ENCODE measurements at places on chromosomes 1 and 21.

GRCh38 chr1:85330214-85330631 lies 53.8 kb upstream of the BCL10 start:
- no peak for DNase-seq

DNA sequence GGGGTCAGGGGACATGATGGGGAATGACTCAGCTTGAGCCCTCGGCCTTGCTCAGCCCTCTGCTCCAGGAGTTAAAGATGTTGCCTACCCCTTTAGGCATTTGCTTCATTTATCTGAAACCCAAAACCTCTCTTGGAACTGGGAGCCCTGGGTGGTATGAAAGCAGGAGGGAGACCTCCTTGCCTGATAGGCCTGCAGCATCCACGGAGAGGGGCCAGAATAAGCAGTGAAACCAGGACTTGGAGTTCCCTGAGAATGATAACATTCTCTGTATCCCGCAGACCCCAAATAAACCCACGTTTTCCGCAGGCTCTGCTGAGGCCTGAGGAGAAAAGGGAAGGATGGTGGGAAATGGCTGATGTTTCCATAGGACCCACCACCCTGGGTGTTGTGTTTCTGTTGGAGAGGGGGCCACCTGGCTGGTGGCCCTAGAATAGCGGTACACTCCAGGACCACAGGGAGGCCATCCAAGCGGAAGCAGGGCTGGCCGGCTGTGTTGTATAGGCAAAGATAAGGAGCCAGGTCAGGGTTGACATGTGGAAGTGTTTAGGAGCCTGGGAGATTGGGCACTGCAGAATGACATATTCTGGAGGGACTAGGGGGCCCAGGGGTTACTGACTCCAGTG lies 77.4 kb downstream of the FOXD2 start:
- no peak for DNase-seq

- DNase-seq = no peak
These were observed 14.6 kb upstream of the AHDC1 start for GRCh38 chr1:27618341-27619082.

DNA sequence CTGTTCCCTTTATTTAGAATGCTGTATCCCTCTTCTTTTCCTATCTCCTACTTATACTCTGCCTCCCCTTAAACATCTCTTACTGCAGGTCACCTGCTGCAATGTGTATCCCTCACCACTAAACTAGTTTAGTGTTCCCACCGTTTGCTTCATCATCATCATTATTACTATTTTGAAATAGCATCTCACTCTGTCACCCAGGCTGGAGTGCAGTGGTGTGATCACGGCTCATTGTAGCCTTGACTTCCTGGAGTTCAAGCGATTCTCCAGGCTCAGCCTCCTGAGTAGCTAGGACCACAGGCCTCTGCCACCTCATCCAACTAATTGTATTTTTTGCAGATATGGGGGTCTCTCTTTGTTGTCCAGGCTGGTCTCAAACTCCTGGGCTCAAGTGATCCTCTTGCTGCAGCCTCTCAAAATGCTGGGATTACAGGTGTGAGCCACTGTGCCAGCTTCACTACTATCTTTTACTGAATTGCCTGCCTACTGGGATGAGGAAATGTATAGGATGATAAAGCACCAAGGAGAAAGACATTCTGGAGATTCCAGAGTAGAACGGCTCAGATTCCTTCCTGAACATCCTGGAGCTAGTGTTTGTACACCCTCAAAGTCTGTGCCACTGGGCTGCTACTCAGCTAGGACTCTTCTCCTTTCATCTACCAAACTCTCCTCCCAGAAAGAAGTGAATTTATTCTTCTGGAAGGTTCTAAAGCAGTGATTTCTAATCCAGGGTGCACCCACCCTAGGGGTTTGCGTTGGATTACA lies 8.6 kb upstream of the IFNAR1 start:
- DNase-seq = no peak

GRCh38 chr1:8966606-8967005 lies 20.9 kb downstream of the CA6 start:
- no peak for DNase-seq

DNA sequence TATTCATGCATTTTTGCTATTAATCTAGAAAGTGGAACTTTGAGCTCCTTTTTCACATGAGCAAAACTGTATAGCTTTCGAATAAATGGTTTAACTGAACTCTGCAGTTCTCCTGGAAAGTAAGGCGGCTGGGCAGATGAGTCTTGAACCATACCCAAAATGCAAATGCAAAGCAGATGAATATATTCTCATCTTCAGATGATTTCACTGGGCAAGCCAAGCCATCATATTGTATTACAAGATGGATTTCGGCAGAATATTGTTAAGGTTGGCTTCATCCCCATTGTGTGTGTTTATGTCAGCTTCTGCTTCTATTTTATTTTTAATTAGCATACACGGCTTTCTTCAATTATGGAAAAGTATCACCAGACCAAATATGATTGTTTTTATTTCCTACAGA lies 209.6 kb downstream of the GREM2 start:
- DNase-seq = no peak

DNA sequence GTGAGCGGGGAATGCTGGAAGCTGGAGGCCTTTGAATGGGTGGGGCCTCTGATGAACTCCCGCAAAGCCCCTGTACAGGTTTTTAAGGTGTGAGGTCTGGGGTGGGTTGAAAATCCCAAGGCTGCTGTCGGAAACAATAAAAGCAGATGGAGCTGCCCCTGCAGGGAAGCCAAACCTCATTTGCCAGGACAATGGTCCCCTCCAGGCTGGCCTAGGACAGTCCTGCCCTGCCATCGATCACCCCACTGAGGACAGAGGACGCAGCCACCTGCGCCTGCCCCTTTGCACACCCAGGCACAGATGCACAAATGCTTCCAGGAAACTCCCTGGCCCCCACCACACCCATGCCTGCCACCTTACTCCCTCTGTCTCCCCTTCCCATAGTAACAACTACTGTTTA lies 4.4 kb downstream of the DRAXIN start:
- no peak for DNase-seq

GRCh38 chr1:207603777-207604176 lies 41.2 kb upstream of the CR1L start:
- DNase-seq = no peak

DNA sequence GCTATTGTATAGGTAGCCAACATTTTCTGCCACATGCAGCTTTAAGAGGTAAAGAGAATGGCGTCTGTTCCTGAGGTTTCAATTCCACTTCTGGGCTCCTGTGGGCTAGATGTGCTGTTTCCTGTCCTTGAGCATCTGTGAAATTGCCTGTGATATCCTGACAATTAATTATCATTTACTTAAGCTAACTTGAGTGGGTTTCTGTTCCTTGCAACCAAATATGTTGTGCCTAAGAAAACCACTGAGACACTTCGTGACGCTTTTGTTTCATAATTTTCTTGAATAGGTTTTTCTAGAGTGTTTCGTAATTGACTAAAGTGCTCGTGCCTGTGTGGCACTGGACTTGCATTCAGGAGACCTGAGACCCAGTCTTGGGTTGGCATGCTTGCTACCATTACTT lies 127.3 kb upstream of the POU3F1 start:
- DNase-seq = no peak

DNA sequence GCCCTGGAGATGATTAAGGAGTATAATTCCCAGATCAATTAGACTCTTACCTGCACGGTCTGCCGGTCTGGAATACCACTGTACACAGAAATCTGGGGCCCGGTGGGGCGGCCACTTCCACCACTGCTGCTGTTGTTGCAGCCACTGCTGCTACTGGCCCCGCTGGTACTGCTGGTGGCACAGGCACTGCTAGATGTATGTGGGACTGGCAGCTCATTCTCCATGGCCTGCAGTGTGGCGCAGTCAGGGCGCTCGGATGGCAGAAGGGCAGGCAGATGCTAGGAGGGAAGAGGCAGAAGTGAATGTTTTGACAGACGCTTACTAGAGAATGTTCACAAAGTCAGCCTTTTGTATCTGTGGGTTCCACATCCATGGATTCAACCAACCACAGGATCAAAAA lies 54.4 kb upstream of the A3GALT2 start:
- DNase-seq = no peak

GRCh38 chr1:100449477-100449876 lies 88.5 kb upstream of the GPR88 start:
- no peak for DNase-seq

- DNase-seq = no peak
These were observed 70.1 kb downstream of the PCBP3 start for GRCh38 chr21:45713613-45714012.

DNA sequence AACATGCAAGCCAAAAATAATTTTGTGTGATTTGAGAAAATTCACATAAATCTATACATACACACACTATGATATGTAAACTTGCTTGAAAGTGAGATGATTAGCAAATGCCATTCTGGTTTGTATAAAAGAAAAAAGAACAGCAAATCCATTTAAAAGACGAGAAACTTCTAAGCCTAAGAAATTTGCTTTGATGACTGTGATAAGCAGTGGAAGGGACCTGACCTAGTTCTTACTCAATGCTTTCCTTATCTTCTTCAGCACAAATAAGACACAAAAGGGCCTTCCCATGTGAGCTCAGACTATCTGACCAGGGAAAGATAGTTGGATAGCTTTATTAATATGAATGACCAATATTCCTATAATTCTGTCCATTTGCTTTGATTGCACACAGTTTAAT lies 25.3 kb upstream of the NMNAT2 start:
- no peak for DNase-seq

DNA sequence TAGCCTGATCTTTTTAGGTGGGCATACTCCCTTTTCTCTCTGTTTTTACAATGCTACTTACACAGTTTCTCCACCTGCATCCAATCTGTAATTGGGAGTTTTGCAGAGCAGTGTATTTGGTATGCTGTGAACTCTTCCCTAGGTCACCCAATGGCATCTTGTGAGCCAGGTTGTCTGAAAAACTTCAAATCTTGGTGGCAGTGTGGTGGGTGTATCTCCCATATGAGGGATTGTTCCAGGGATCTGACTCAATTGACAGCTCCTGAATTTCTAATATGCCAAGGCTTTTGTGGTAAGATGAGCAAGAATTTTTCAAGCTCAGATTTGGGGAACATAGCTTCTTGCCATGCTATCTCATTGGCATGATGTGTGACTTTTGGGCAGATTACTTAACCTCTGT lies 47.2 kb upstream of the MACF1 start:
- DNase-seq = no peak

DNA sequence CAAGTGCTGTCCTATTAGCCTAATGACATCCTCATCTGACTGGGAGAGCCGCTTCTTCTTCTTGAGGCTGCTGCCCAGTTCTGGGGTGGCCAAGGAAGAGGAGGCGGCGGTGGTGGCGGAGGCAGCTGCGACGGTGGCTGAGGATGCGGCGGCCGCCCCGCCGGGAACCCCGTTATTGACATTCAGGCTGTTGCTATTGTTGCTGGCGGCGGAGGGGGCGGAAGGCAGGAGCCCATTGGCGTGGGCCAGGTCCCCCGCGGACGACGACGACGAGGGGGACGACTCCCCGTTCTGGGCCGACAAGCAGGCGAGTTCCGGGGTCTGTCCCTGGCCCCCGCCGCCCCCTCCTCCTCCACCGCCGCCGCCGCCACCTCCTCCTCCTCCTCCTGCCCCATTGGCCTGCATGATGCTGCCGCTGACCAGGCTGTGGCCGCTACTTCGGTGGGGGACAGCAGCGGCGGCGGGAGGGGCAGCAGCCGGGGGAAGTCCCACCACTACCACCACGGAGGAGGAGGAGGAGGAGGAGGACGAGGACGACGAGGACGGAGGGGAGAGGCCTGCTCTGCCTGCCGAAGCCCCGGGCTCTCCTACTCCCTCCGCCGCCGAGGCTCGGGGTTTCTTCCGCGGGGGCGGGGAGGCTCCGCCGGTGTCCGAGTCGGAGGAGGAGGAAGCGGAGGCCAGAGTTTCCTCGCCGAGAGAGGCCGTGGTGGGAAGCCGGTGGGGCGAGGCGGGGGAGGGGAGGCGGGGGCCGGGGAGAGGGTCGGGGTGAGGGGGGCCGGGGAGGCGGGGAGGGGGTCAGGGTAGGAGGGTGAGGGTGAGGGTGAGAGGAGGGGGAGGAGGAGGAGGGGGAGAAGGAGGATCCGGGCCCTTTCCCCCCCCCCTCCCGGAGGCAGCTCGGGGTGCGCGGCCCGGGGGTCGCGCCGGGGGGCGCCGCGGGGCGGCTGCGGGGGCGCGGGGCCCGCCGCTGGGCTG lies 610 bp downstream of the WDR26 start:
- DNase-seq = peak; percentile 39

DNA sequence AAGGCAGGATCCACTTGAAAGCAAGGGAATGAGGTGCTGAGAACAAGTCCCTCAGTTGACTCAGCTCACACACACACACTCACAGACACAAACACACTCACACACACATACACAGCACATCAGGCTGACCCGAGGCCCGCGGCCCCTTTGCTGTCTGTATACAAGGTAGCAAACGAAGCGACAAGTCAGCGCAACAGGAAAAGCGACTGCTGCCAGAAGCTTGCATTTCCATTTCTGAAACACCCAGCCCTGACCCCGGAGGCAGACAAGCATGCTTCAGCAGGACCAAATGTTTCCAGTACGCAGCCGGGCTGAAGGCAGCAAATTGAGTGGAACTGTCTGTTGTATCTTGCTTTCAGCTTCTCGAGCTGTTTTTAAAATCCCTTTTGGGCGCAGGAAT lies 501.6 kb downstream of the NPHP4 start:
- DNase-seq = no peak

DNA sequence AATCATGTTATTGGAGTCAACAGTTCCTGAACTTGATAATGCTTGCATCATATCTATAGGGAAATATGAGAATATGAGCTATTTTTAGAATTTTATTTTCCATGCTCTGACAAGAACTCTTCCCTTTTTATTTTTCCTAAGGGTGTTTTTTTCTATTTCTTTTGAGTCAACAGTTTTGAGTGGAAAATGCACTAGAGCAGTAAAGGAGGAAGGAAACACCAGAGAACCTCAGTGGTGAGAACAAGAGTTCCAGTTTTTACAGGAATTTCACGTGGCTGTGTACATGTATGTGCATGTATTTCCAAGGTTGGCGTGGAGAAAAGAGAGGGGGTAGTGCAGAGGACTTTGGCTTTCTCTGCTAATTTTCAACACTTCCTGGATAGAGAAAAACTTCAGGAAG lies 63.6 kb upstream of the TNFSF18 start:
- no peak for DNase-seq

- DNase-seq = no peak
These were observed 20.9 kb downstream of the HENMT1 start for GRCh38 chr1:108639899-108640560.

GRCh38 chr1:97849345-97850340 lies 71.2 kb downstream of the DPYD start:
- DNase-seq = no peak

- DNase-seq = no peak
These were observed 46.0 kb downstream of the COL24A1 start for GRCh38 chr1:86110451-86111129.

DNA sequence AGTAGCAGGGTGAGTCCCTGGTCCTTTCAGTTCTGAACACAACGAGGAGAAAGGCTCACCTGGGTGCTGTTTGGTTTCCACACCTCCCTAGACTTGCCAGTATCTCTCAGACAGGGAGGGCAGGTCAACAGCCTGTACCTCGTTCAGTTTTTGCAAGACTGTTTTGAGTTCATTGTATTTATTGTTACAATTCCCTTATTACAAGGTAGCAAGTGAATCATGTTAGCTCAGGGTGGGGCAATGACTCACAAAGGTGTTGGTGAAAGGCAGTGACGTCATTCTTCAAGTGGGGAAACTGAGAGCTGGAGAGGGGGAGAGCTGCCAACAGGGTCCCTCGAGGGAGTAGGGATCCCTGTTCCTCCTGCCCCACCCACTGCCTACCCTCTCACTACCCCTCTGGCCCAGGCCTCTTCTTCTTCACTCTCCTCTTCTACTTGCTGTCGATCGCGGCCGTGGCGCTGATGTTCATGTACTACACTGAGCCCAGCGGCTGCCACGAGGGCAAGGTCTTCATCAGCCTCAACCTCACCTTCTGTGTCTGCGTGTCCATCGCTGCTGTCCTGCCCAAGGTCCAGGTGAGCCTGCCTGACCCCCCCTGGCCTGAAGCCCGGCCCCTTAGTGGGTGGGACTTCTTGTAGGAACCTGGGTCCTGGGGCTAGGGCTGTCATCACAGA lies 13.4 kb downstream of the SERINC2 start:
- no peak for DNase-seq

Measured in stimulated activated CD4-positive, alpha-beta T cell treated with anti-CD3 and anti-CD28 coated beads, Interleukin-12 subunit alpha, Interleukin-12 subunit beta, amount 100 ng/mL, for 4 hours (primary cell).